Hypothalamus (tissue), 51 donors: ENCODE measurements at places on chromosomes 6 and 20.

GRCh38 chr6:166935353-166935752 is 21.0 kb downstream of the RNASET2 start:
- no peak for DNase-seq

- DNase-seq = no peak
Measured at GRCh38 chr6:52364480-52365166, 2.7 kb downstream of the PAQR8 start.

DNA sequence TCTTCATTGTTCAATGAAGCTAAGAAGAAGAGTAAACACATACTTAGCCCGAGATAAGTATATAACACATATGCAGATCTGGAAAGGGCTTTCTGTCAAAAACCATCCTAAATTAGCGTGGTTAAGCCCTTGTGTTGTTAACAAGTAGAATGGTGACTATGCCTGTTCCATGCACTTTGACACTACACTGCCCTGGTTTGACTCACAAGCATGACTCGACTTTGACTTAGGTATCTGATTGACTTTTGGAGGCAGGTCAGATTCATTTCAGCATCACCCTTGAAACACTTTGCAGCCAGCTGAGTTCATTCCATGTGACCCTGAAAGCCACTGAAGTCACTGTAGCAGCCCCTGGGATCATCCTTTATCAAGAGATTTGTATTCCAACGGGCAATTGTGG is 239.8 kb downstream of the TBX18 start:
- no peak for DNase-seq

DNA sequence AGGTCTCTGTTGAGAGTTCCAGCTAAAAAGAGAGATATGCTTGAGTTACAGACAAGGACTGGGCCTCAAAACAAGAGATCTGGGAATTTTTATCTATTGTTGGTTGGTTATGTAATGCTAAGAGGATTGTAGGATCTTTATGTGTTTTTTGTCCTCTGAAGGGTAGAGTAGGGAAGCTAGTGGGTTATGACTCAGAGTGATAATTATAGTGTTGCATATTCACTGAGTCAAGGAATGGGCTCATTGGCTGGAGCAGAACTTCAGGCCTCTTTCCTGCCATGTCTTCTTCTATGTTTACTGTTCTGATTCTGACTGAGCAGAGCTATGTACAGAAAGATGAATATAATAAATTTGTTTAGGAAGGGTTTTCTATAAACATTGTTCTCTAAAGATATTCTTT is 66.1 kb upstream of the NOX3 start:
- DNase-seq = no peak

GRCh38 chr6:13159300-13159699 is 169.0 kb downstream of the TBC1D7 start:
- DNase-seq = no peak

GRCh38 chr20:41483553-41483930 is 116.9 kb upstream of the EMILIN3 start:
- DNase-seq = no peak

DNA sequence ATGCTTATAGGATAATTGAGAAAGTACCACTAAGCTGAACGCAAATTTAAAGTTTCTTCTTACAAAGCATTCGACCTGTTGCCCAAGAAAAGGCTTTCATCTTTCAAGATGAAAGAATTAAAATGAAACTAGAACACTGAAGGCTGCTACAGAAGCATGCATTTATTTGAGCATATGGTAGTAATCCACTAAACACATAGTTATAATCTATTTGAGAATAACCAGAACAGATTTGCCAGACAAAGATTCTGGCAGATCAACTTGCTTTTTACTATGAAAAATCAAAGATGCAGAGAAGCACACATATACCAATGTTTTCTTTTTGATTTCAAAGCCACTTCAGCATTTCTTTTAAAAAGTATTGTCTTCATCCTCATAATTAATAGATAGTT is 412.2 kb downstream of the UTRN start:
- DNase-seq = no peak

DNA sequence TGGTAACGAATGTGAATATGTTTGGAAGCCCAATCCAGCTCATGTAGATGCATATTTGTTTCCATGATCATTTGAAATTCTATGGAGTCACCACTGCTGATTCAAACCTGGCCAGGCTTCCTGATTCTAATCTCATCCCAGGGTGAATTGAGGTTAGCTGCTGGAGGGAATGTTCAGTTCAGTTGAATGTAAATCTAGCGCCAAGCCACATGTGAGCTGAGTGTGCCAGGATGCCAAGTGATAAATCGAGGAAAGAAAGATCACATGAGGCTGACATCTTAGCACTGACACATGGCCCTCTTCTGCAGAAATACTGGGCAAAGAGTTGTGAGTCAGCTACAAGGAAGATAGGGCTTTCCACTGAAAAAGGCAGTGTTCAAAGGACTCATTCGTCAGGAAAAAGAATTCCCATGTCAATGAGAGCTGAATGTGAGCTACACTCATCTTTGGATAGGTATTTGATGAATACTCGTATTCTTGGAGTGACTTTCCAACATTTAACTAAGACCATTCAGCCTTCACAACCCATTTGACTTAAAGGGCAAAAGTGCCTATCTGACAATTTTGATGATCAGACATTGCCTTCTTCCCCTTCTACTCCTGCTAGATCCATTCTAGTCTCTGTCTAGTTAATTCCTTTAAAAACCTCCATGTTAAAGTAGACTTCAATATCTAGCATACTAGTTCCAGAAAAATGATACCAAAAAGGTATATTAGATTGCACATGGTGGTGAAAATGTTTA is 172.1 kb downstream of the MTFR2 start:
- no peak for DNase-seq

DNA sequence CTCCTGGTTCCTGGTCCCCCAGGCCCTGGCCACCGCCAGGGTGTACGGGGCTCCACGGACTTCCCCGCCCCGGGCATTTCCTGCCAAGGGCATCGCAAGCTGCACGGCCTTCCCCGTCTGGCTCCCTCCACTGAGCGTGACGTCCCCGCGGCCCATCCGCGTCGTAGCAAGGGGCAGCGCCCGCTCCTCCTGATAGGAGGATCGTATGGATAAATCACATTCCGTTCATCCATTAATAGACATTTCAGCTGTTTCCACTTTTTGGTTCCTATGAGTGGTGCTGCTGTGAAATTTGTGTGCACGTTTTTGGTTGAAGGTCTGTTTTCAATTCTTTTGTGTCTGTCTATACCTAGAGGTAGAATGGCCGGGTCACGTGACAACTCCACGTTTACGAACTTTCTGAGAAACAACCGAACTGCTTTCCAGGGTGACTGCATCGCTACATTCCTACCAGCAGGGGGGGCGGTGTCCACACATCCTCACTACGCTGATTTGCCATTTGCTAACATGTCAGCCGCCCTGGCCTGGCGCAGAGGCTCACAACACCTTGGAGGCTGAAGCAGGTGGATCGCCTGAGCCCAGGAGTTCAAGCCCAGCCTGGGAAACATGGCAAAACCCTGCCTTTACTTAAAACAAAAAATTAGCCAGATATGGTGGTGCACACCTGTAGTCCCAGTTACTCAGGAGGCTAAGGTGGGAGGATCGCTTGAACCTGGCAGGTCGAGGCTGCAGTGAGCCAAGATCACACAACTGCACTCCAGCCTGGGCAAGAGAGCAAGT is 37.7 kb downstream of the KCNQ2 start:
- peak; percentile 43 for DNase-seq

GRCh38 chr6:161271343-161272030 is 2.4 kb downstream of the AGPAT4 start:
- no peak for DNase-seq

DNA sequence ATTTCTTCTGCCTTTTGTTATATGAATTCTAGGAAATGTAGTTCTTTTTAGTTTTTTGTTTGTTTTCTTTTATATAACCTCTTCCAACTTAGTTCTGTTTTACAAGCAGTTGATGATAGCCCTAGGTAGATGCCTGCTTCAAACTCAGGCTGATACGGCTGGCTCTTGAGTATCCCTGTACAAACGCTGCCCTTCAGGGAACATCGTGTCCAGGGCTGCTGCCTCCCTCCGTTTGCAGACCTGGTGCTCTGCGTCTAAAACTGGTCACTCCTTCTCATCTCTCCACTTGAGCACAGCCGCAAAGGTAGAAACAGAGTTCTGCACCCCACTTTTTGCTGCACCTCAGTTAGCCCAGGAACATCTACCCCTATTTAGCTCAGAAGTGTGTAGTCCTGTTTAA is 310.1 kb downstream of the PRL start:
- DNase-seq = no peak

- no peak for DNase-seq
Measured at GRCh38 chr6:34234667-34235306, 1.9 kb upstream of the HMGA1 start.

DNA sequence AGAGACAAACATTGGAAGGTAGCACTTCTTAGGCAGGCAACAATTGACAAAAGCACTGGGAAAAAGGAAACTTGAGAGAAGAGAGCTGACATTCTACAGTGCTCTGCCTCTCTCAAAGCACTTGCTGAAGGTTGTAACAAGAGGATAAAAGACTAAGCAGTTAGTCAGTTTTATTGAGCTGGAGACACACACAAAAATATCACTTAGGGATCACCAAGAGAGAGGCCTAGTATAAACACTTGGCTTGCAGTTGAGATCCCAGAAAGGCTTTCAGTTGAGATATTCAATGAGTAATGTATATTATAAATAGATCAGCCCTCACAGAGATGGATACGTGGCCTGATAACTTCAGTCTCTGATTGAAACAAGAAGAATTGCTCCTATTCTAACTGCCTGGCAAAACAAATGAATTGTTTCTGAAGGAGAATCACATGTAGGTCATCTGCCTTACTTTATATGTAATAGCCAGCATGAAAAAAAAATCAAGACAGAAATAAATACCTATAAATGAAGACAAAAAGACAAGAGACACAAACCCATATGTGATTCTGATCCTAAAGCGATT is 747.2 kb upstream of the MAN1A1 start:
- DNase-seq = no peak

- DNase-seq = no peak
Measured at GRCh38 chr6:135686784-135687301, 164.7 kb upstream of the PDE7B start.

- DNase-seq = no peak
Measured at GRCh38 chr6:34243131-34243771, 5.6 kb downstream of the SMIM29 start.

DNA sequence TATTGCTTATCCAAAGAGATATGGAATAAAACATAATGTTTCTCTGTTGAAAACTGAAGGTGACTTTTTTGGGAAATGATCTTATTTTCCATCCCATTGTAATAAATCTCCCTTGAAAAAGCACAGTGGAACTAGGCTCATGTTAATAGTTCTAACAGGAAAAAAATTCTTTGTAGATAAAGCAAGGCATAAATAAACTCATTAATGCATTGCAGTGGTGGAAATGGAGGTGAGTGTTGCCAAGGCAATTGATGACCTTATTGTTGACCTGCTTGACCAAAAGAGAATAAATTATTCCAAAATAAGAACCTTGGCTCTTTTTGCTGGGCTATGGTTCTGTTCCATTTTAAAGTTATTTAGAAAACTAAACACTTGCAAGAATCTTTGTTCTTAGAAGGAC is 55.2 kb downstream of the TRMT11 start:
- DNase-seq = no peak

GRCh38 chr6:27178407-27178730 is 69.1 kb upstream of the PRSS16 start:
- no peak for DNase-seq

DNA sequence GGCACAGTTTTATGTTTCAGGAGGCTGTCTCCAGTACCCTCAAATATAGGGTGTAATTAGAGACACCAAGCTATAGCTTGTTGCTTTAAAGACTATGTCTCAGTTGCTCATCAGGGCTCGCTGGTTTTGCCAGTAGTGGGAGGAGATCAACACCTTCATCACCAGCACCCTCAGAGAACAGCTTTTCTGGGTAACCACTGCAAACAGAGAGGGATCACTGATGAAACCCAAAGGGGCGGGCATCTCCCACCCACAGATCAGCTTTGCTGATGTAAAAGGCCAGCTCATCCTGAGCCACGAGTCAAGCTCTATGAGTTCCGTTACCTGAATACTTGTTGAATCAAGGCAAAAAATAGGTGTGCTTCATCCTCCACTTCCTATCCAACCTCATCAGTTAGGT is 187.7 kb downstream of the AIG1 start:
- no peak for DNase-seq

DNA sequence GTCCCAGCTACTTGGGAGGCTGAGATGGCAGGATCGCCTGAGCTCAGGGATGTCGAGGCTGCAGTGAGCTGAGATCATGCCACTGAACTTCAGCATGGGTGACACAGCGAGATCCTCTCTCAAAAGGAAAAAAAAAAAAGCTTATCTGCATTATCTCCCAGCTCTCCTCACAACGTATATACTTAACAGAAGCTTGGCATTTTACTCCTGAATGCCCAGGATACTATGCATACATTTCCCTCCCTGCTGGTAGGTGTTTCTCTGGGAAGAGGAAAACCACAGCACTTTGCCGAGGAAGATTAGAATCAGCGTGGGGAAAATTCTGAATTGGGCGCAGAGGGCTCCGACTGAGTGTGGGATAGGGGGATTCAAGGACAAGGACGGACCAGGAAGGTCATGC is 800.6 kb downstream of the DHX35 start:
- DNase-seq = no peak

GRCh38 chr6:7905416-7905815 is 5.2 kb downstream of the TXNDC5 start:
- no peak for DNase-seq

DNA sequence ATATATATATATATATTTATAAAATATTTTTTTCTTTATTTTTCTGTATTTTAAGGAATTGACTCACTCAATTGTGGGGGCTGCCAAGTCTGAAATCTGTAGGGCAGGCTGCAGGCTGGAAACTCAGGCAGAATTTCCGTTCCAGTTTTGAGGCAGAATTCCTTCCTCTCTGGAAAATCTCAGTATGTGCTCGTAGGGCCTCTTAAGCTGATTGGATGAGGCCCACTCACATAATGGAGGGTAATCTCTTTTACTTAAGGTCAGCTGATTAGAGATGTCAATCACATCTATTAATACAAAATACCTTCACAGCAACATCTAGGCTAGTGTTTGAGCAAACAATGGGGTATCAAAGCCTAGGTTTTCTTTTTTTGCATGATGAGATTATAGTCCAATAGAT is 244.7 kb upstream of the RNF24 start:
- DNase-seq = no peak

DNA sequence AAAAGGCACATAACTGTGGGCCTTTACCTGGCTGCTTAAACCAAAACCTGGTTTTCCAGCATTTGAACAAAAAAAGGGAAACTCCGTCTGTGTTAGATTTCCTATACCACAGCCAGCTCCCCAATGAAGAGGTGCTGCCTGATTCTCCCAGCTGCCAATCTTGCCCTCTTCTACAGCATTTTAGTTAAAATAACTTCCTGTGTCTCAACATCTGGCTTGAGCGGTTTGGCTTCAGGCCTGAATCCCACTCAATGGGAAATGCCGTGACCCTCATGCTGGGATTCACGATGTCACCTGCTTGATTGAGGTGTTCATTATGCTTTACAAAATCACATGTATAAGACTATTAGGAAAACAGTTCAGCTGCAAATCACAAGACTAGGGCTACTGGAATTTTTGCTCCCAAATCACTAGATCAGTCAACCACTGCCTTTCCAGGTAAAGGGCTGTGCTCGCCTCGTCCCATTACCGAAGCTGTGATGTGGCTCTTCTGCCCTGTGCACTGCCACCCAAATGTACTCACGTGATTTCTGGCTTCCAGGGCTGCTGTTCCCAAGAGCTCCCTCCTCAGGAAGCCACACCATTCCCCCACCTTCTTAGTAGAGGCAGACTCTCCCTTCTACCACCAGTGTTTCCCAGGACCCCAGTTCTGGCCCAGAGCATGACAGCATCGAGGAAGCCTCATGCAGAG is 94.6 kb downstream of the PSMG4 start:
- no peak for DNase-seq

- DNase-seq = no peak
Measured at GRCh38 chr6:104473021-104473429, 386.7 kb downstream of the HACE1 start.

GRCh38 chr20:3275064-3275935 is 36.3 kb upstream of the SLC4A11 start:
- DNase-seq = no peak
